ENCODE measurements at places on chromosomes 11 and 22. TPM values are rescaled to one million over a fixed set of nuclear protein-coding genes. Genes with fewer than 3 reads are reported as not detected.

GRCh38 chr11:121422675-121423074 lies 29.4 kb upstream of the SORL1 start:
- no peak for DNase-seq

DNA sequence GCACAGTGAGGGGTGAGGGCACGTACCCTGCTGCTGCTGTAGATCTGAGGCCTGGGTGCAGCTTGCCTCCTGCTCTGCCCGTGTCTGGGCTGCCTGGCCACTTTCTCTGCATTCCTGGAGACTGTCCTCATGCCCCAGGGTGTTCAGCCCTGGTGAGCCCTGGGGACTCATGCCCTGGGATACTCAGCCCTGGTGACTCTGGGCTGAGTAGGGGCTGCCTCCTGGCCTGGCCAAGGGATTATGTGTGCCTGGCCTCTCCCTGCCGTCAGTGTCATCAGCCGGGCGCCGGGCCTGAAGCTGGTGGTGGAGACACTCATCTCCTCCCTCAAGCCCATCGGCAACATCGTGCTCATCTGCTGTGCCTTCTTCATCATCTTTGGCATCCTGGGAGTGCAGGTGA lies 94.7 kb downstream of the CACNA1I start:
- no peak for DNase-seq

- DNase-seq: no peak
Measured at GRCh38 chr11:116851626-116852025, 14.2 kb upstream of the APOA1 start.

DNA sequence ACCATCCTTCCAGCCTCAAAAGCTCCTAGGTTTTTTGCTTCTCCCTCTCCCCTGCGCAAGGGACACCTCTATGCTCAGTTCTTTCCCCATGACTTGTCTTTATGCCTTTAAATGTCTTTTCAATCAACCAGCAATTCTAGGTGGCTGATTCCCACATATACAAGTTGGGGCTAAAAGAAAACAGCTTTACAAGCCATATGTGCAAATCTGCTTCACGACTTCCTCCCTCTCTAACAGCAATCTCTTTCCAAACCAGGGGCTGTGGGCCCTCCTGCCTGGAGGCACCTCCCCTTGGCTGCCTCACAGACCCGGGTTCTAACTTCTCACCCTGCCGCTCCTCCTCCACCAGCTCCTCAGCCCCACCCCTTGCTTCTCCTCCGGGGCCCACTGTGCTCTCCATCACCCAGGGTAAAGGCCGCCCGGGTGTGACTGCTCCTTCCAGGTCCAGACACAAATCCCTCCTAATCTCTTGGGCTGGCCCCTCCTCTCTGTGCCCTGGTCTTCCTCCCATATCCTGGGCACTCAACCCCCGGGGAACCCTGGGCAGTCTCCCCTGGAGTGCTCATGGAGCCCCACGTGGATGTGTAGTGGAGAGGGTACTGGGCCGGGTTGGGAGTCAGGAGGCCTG lies 14.1 kb downstream of the TMPRSS13 start:
- DNase-seq: no peak

DNA sequence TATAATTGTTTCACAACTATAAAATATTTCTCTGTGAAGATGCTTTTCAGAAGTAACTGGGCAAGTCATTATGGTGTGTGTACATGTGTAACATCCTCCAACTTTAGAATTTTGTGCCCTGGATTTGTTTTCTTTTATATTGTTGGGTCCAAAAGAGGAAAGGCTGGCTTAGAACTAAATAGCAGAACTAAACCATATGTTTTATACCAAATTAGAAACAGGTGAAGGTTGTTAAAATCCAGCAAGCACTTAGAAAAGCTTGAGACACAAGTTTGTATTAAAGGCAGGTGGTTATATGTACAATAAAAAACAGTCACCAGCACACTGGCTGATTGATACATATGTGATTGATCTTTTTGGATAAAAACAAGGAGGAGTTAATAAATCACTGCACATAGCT lies 158.5 kb downstream of the WNT11 start:
- no peak for DNase-seq

GRCh38 chr11:125224391-125225021 lies 60.0 kb downstream of the PKNOX2 start:
- no peak for DNase-seq

DNA sequence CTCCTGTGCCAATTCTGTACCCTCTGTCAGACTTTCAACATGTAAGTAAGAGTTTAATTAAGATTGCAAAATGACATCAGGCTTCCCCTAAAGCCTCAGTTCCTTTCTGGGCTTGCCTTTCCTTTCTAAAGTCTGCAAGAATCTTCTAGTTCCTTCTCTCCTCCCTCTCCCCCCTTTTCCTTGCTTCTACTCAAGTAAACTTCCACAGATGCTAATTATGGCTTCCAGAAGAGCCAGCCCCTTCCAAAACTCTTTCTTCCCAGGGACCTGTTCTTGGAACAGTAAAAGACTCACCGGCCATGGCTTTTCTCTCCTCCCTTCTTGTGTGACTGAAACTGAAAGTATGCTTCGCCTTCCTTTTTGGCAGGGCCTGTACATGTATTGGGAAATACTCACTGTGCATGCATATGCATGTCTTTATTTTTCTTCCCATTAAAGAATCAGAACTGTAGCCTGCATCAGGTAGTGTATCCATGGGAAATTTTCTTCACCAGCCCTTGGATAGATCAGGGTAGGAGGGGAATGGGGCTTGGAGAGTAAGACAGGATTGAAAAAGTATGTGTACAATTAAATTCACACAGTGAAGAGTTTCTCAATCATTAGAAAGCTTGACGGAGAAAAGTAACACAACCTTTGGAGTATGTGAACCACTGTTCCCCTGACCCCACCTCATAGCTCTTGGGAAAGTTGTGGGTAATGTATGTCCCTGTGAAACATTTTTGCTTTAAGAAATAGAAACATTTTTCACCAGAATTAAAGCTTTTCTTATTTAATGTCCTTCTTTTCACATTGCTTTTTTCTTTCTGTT lies at the start of gene CASP1:
Gene CASP1 (minus strand): TSS at position 332 of the 808 bp plus-strand sequence. CDS start 31 bp downstream, at position 301.
- no peak for DNase-seq

Gene TRPM5
- total RNA-seq: not detected

Gene OR8D1
- total RNA-seq: not detected

Gene MMP13
- total RNA-seq: not detected

DNA sequence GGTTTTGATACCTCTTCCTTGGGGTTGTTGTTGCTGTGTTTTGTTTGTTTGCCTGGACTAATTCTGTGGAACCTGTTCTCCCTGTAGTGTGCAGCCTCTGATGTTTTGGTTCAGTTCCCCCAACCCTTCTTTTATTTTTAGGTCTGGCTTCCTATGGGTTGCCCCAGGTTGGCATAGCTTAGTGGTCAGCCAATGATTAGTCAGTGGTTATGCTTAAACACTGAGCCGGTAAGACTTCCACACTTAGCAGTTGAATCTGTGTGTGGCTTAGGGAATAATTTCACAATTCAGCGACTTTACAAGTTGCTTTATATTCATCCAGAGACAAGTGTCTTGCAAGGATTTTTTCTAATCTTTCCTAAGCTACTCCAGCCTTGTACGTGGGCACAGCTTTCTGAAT lies 78.6 kb upstream of the CLPB start:
- no peak for DNase-seq

Gene NXPE4
- not detected for total RNA-seq

DNA sequence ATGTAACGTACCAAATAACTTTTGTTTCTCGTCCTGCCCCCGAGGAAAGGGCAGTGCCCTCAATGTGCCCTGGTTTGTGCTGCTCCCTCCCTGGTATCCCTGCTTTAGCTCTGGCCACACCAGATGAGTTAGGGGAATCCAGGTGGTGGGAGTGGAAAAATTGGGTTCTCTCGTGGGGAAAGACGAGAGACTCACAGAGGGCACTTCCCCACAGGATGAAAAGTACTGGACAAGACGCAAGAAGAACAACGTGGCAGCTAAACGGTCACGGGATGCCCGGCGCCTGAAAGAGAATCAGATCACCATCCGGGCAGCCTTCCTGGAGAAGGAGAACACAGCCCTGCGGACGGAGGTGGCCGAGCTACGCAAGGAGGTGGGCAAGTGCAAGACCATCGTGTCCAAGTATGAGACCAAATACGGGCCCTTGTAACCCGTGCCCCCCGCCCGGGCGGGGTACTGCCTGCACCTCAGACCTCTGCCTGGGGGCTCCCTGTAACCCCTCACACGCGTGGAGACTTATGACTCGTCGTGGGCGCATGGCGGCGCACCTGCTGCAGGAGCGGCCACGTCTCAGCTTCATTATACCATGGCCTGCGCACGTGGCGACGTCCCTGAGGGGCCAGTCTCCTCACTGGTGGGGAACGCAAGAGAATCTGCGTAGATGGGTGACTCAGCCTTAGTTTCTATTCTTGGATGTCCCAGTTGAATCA lies 13.9 kb downstream of the TEF start:
- no peak for DNase-seq

GRCh38 chr11:58530236-58530635 lies 22.3 kb upstream of the OR5B21 start:
- no peak for DNase-seq

Gene IL17REL
- total RNA-seq: not detected

All from glomerular endothelial cell (primary cell).